ENCODE measurements at places on chromosomes 2 and 18.

- DNase-seq: no peak
Measured at GRCh38 chr18:26477828-26478466, 70.4 kb downstream of the KCTD1 start.

- DNase-seq: no peak
Measured at GRCh38 chr18:53864770-53865169, 359.7 kb downstream of the MBD2 start.

GRCh38 chr18:61587865-61588264 is 254.6 kb downstream of the CDH20 start:
- DNase-seq: no peak

- no peak for DNase-seq
Measured at GRCh38 chr2:191037351-191037750, 23.4 kb upstream of the STAT1 start.

DNA sequence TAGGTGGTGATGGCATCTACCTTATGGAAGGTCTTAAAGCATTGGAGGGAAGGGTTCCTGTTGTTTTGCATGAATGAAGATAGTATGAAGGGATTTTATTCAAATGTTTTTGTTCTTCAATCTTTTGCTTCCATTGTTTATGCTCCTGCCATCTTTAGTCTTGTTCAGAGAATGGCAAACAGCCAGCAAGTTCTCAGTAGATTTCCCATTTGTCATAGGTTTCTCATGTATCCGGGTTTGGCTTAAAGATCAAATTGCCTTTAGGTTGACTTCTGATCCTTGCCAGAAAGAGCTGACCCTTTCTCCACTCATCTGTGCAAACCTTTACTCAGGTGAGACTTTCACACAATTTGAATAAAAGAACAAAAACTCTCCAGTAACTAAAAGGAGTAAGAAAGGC is 44.2 kb upstream of the STAT4 start:
- DNase-seq: no peak

- DNase-seq: no peak
Measured at GRCh38 chr2:175449616-175450015, 268.1 kb upstream of the ATP5MC3 start.

DNA sequence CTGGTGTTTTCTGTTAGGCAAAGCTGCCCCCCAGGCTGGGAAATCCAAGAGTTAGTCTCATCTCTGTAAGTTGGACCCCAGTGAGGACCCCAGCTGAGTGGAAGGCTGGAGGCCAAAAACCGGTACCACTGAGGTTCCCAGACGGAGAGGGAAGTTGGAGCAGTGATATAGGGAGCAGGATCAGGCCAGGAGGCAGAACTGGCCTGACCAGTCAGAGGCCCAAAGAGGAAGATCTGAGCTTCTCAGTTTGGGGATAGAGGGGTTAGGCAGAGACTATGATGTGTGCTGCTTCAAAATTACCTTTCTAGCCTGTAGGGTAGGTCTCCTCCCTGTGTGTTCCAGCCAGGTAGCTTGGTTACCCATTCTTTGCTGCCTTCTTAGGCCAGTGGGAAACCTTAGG is 4.6 kb upstream of the RNF181 start:
- no peak for DNase-seq

DNA sequence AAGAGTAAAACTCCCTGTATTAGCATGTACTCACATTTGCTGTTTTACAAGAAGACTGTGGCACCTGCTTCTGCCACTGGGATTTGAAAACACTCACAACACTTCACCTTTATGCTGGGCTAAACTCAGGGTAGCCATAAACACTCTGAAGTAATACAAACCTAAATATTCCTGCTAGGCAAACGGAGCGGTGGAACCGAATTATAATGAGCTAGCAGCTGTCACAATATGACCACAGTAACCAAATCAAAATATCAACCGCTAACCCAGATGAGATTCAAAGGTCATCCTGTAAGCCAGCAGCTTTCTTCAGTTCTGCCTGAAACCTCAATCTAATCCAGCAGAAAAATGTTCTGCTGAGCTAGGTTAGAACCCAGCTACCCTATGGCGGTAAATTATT is 132.1 kb downstream of the TCF4 start:
- no peak for DNase-seq

DNA sequence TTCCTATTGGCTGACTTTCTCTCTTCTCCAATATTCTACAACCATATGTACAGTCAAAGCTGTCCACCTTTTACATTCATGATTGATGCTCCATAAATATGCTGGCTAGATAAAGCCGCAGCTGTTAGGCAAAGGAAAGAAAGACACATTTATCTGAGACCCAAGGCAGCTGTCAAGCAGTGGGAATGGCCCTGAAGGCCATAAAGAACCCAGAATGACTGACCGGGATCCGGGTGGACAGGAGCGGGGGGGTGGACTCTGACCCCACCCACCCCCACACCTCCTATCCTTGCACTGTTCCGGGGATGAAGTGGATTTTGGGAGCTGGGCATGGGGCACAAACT is 116.4 kb downstream of the RTP5 start:
- no peak for DNase-seq

DNA sequence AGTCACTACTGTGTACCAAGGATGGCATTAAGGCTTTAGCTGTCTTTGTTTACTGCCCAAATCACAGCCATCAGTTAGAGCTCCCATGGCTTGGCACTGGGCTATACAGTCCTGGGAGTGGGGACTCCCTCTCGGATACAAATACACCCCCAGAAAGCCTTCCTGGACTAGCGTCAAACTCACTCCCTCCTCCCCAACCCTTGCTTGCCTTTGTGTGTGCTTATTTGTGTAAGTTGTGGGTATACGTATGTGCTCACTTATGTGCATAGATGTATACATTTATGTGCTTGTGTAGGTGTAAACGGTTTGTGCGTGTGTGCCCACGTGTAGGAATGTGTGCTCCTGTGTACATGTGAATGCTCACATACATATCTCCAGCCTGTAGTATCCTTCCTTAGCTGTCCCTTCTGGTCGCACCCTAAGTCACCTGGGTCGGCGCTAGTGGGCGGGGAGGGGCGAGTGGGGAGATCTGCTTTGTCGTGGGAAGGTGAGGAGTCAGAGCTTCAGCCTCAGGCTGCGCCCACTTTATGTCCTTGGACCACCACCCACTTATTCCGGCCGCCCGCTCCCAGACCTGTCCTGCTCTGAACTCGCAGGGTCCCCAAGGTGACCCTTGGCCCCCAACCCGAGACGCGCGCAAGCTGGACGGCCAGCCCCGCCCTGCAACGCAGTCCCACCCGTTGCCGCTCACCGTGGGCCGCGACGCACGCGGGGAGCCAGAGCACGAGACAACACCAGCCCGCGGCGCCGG is 461 bp downstream of the PRADC1 start:
- DNase-seq: no peak

GRCh38 chr18:22174341-22175145 is 5.2 kb downstream of the GATA6 start:
- DNase-seq: no peak

DNA sequence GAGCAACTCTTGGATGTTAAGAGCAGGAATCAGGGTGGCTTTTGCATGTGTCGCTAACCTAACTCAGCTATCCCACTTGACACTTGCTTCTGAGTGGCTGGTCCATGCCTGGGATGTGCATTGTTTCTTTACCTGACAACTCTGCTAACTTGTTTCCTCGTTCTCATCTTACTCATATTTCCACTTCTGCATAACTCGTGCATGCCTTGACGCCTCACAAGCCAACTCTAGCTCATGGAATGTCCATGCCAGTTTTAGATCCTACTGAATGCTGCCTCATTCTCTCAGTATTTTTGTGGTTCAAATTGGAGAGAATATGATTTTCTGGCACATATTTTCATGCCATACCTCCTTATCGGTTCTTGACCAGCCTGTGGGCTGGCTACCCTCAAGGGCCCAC is 52.5 kb downstream of the CDCA7 start:
- DNase-seq: no peak

DNA sequence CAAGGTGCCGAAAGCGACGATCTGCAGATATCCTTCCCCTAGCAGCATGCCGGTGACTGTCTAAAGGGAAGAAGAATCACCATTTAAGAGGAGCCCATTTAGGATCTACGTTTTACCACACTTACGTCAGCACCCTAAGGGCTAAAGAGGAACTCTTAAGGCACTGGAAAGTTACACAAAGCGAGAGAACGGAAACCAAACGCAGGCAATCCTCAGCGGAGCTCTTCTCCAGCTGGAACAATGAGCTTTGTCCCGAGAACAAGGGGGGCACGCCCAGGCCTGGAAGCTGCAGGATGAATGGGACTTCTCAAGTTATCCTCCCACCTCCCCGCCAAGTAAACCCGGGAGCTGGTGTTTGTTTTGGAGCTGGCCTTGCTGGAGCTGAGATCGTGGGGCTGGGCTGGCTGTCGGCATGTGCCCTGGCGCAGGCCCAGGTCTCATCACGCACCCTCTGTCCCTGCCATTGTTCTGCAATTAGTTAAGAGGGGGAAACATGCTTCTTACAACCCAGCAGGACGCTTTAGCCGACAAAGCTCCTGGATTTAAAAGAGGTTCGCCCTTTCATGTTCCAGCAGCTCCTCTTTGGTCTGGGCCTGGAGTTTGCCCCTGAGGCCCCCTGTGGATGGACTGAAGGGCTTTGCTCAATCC is 36.4 kb downstream of the PXDN start:
- DNase-seq: no peak

GRCh38 chr2:239589833-239590232 is 189.0 kb upstream of the HDAC4 start:
- no peak for DNase-seq

DNA sequence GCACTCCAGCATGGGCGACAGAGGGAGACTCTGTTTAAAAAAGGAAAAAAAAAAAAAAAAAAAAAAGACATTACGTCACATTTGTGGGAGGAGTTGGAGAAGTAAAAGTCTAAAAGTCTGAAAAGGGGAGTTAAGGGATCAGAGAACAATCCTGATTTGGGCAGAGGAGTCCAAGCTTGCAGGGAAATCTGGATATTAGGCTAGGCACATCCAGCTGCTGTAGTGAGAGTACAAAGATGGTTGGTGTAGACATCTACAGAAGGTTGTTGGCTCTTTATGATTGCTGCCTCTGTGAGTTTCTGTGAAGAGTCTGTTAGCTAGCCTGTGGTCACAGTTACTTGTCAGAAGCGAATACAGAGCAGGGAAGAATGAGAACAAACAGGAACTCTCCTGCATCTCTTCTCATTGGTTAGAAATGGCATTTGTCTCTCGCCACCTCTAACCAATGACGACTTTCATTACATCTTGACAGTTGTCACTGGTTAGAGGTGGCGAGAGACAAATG is 3.3 kb upstream of the OSBPL6 start:
- DNase-seq: no peak

DNA sequence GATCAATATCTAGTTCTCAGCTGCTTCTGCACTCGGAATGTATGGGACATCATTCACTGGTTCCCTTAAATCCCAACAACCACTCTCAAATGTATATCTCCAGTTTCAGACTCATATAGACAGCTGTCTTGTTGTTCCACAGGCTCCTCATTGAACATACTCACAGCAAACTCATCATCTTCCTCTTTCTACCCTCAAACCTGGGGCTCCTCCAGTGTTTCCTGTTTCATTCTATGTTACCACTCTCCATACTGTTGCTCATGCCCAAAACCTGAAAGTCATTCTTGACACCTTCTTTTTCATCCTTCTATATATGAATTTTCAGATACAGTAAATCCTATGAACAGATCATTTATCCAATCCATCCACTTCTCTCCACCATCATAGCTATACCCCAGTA is 18.7 kb upstream of the REL start:
- no peak for DNase-seq

- DNase-seq: no peak
Measured at GRCh38 chr2:42944779-42945415, 152.5 kb upstream of the HAAO start.

DNA sequence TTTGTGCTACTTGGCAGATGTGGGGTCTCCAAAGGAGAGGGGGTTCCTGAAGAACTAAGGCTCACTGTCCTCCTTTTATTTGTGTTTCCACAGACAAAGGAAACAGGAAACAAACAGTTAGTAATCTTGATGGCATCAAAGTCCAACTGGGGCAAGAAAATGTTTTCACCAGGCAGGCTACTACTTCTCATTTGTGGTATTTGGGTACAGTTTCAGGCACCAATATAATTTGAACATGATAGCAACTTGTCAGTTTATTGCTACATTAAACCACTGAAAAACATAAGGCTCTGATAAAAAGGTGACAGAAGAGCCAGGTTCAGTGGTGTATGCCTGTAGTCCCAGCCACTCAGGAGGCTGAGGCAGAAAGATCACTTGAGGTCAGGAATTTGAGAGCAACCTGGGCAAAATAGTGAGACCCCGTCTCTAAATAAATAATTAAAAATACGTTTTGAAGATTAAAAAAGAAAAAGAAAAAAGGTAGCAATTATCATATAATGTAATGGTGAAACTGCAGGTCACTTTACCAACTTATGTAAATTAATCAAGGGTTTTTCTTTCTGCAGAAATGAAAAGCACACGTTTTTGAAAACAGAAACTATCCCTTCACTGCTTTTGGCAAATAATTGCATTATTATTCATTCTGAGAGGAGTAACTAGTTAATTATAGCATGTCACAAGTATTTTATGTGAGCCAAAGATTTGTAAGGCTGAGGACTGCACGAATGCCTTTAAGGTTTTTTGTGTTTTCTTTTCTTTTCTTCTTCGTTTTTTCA is 157.5 kb upstream of the CAVIN2 start:
- no peak for DNase-seq

GRCh38 chr2:160222546-160223283 is 22.6 kb upstream of the ITGB6 start:
- DNase-seq: no peak

- DNase-seq: no peak
Measured at GRCh38 chr18:52160636-52161035, 179.4 kb upstream of the DCC start.

DNA sequence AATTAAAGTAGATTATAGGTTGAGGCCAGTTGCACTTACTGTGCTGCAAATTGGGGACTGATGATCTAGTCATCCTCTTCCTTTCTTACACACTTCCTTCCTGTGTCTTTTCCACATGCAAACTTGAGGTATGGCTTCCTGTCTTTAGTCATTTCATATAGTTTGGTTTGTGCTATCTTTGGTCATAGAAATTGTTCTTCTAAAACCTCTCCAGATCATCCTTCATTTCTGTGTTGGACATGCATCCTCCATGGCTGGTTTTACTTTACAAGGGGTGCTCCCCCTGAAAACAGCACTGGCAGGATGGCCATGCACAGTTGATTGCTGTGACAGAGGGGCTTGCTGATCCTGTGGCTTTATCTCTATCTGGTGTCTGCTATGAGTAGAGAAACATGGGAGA is 36.5 kb downstream of the MGAT5 start:
- DNase-seq: no peak

- DNase-seq: no peak
Measured at GRCh38 chr18:457521-458412, 42.7 kb downstream of the COLEC12 start.

GRCh38 chr2:16461672-16462071 is 204.0 kb downstream of the CYRIA start:
- no peak for DNase-seq

GRCh38 chr2:199186301-199186751 is 271.4 kb downstream of the SATB2 start:
- DNase-seq: no peak

GRCh38 chr18:23963443-23964165 is 51.0 kb upstream of the TTC39C start:
- DNase-seq: no peak

DNA sequence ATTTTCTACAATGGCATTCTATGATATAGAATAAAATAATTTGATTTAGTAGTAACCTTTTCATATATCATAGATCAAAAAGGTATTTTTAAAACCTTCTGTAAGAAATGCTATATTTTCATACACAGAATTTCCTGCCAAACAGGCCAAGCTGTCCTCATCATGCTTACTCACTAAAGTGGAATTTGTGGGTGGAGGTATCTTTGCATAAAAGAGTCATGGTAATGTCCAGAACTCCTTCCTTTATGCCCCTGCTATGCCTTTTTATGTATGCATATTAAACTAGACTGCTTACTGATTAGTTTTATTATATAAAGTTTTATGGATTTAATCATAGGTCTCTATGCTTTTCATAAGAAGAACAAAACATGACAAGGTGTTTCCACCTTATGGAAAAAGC is 27.5 kb upstream of the MARCHF7 start:
- no peak for DNase-seq
